Amniotic epithelial cell (primary cell): ENCODE measurements at places on chromosomes 4 and X.

GRCh38 chr4:164731827-164732474, 22.0 kb upstream of the SMIM31 start:
- peak; percentile 39 for DNase-seq

DNA sequence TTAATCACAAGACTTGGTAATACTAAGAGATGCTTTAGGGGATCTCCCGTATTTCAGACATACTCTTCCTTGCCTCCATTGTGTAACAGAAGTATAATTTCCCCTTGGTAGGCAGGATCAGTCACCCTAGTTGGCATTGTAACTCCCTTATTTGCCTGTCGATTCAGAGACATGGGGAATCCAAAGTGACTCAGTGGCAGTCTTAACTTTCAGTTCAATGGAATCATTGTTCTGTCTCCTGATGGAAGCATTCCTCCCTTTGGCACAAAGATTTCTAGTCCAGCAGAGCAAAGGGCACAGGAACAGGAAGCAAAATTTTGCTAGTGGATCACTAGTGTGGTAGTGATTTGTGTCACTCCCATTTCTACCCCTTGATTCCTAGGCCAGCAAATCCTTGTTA, 80.4 kb downstream of the DCUN1D4 start:
- DNase-seq = no peak

- DNase-seq = no peak
Observed at GRCh38 chr4:78168029-78168428, 110.9 kb downstream of the FRAS1 start.

GRCh38 chrX:14050709-14051108, 21.0 kb upstream of the GEMIN8 start:
- DNase-seq = peak; percentile 26

- DNase-seq = peak; percentile 87
Observed at GRCh38 chr4:70603856-70604255, 11.8 kb downstream of the AMBN start.

GRCh38 chr4:115537387-115537786, 424.0 kb upstream of the NDST4 start:
- DNase-seq = no peak

GRCh38 chr4:93657527-93657926, 171.0 kb upstream of the ATOH1 start:
- no peak for DNase-seq

DNA sequence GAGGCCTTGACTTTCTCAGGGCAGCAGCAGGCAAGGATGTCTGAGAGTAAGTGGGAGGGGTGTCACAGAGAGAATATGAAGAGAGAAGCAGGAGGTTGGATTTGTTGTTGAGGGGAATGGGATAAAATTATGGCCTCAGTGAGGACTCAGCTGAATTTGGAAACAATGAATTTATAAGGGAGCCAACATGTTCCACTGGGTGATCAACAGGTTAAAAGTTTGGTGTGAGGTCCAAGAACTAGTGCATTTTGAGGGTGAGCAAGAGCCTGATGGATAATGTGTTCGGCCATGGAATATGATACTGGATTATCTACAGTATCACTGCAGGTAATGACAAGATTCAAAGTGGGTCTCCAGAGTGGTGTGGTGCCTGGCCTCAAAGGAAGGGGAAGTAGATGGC, 33.5 kb downstream of the LIMCH1 start:
- no peak for DNase-seq

- no peak for DNase-seq
Observed at GRCh38 chr4:176044589-176044951, 21.1 kb upstream of the WDR17 start.

DNA sequence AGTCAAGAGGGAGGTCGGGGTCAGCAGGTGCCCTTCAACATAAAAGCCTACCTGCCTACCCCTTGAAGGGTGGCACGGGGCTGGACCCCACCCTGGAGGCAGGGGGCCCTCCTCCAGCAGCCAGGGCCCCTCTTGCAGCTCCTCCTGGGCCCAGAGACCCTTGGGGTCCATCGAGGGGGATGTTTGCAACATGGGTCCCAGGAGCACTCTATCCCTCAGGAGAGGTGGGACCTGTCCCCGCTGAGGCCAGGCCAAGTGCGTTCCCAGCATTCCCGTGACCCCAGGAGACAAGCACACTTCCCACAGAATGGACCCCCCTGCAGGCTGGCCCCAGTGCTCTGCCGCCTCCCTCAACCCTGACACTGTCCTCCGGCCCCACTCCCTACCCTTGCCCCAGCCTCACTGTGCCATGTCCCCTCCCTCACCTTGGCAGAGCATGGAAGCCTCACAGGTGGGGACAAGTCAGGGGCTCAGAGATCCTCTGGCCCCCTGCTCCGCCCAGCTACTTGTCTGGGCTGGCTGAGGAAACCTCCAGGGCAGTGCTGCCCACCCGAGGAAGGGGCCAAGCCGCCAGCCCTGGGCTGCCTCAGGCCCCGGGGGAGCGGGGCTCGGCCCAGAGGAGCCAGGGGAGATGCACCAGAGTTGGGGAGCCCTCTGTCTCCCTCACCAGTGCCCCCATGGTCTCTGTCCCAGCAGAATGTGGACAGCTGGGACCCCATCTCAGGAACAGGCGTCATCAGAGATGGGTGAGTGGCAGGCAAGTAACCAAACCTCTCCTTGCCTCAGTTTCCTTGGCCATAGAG, 2.2 kb downstream of the MXD4 start:
- DNase-seq = no peak

- DNase-seq = no peak
Observed at GRCh38 chrX:142977128-142977914, 48.4 kb upstream of the SPANXN4 start.

GRCh38 chrX:103480526-103480925, 38.8 kb downstream of the RAB40A start:
- no peak for DNase-seq
